ENCODE measurements at places on chromosomes 12 and 14. TPM values are rescaled to one million over a fixed set of nuclear protein-coding genes. Genes with fewer than 3 reads are reported as not detected.

The KLRF1 gene
- total RNA-seq = 0.19 TPM

The C14orf180 gene
- total RNA-seq = not detected

The VDR gene
- 17.3 TPM for total RNA-seq

The SIX4 gene
- total RNA-seq = 0.02 TPM

The RNF10 gene
- 219 TPM for total RNA-seq

The ARF3 gene
- 114 TPM for total RNA-seq

The FOXG1 gene
- total RNA-seq = not detected

The KRT71 gene
- not detected for total RNA-seq

The IL31 gene
- total RNA-seq = not detected

DNA sequence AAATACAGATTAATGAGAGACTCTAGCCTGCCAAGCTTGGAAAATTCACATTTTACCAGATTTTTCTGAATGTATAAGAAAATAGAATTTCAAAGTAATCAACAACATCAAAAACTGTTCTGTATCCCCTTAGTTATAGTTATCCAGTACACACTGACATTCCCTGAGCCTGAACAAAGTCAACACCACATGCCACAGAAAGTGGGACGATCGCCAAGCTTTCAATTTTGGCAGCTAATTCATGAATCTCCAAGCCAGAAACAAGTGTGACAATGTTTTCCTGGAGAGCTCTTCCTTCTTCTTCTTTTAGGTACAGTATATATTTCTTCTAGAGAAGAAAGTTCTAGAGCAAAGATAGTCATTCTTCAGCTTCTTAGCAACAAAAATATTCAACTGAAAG, 290.2 kb downstream of the PRKD1 start:
- DNase-seq = no peak

DNA sequence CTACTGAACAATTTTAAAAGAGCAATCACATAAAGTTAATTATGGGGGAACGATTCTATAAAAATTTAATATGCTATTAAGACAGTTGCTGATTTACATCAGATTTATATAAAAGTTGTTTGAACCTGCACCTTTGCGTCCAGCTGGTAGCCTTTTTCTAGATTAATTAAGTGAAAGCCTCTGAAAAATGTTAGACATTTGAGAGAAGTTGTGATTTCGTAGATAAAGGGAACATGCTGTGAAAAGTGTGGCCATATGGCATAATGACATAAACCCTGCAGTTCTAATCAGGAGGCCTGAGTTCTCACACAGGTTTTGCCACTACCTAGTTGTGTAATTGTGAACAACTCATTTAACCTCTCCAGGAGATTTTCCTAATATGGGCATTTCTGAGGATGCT, 187.2 kb downstream of the TMTC2 start:
- DNase-seq = no peak

GRCh38 chr12:120998435-120998834, 17.9 kb downstream of the C12orf43 start:
- DNase-seq = no peak

GRCh38 chr12:120590741-120591407, 9.7 kb upstream of the POP5 start:
- no peak for DNase-seq

GRCh38 chr12:70448371-70448770, 82.3 kb downstream of the KCNMB4 start:
- no peak for DNase-seq

GRCh38 chr12:462936-463705, 3.4 kb downstream of the B4GALNT3 start:
- DNase-seq = no peak

GRCh38 chr14:34051966-34052657, 101.2 kb upstream of the EGLN3 start:
- DNase-seq = no peak

DNA sequence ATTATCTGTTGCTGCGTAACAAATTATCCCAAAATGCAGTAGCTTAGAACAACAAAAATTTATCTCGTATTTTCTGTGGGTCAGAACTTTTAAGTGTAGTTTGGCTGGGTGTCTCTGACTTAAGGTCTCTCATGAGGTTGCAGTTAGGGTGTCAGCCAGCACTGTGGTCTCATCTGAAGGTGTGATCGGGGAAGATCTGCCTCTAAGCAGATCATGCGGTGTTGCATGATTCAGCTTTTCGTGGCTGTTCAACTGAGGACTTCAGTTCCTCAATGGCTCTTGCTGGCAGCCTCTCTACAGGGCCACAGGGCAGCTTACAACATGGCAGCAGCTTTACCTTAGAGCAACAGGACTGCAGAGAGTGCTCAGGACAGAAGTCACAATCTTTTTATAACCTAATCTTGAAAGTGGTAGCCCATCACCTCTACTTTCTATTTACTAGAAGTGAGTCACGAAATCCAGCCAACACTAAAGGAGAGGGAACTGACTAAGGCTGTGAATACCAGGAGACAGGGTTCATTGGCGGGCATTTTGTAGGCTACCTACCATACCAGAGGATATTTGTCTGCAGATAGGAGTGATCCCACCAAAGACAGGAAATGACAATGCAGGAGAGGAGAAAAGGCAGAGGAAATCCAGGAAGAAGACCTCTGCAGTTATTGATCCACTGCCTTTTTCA, 1.8 kb upstream of the TMPRSS12 start:
- no peak for DNase-seq

All from activated CD4-positive, alpha-beta T cell treated with anti-CD3 and anti-CD28 coated beads, Interleukin-2, amount 10 ng/mL, durations not matched to agents 7 days and 5 days (primary cell).